ENCODE measurements at places on chromosomes 2 and 18. TPM values are rescaled to one million over a fixed set of nuclear protein-coding genes. Genes with fewer than 3 reads are reported as not detected.

SLC66A2 gene
- total RNA-seq, result 84.3 TPM

TEKT4 gene
- not detected for total RNA-seq

KIF1A gene
- 2.9 TPM for total RNA-seq

DYNAP gene
- not detected for total RNA-seq

UGT1A8 gene
- total RNA-seq, result not detected

RMND5A gene
- 40.6 TPM for total RNA-seq

GCG gene
- total RNA-seq, result not detected

TMEFF2 gene
- not detected for total RNA-seq

- DNase-seq, result no peak
Observed at GRCh38 chr2:23916727-23917405, 10.1 kb downstream of the ATAD2B start.

GRCh38 chr2:43313642-43314017 is 87.2 kb upstream of the ZFP36L2 start:
- DNase-seq, result no peak

- no peak for DNase-seq
Observed at GRCh38 chr18:74333091-74333490, 17.5 kb downstream of the C18orf63 start.

DNA sequence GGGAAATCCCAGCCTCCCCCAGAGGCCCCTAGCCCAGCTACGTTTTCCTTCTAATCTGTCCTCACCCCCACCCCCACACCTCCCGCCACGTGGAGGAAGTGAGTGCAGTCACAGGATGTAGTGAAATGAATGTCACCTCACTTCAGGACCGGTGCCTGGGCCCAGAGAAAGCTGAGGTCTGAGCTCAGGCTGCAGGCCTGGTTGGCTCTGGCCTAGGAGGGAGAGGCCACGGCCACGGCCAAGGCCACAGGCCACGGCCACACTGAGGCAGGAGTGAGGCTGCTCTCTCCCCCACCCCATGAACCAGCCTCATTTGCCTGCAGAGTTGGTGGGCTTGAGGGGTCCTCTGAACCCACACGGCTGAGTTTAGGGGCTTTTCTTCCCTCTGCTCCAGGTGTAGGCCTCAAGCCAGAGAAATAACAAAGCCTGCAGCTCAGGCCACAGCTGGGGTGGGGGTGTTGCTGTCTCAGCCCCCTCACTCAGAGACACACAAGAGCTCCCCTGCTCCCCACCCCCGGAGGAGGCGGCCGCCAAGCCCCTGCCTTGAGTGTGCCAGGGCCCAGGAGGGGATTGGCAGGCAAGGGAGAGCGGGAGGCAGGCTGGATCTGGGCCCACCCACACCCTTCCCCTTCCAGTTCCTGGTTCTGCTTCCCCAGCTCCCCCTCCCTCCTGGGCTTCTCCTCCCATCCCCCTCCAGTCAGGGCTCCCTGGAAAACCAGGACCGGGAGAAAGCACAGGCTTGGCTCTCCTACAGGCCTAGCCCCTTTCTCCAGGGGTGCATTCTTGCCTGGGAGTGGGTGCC is 27.0 kb downstream of the DNMT3A start:
- no peak for DNase-seq

- DNase-seq, result no peak
Observed at GRCh38 chr2:159907909-159908308, 109.9 kb upstream of the CD302 start.

- no peak for DNase-seq
Observed at GRCh38 chr18:6672821-6673308, 56.7 kb upstream of the ARHGAP28 start.

DNA sequence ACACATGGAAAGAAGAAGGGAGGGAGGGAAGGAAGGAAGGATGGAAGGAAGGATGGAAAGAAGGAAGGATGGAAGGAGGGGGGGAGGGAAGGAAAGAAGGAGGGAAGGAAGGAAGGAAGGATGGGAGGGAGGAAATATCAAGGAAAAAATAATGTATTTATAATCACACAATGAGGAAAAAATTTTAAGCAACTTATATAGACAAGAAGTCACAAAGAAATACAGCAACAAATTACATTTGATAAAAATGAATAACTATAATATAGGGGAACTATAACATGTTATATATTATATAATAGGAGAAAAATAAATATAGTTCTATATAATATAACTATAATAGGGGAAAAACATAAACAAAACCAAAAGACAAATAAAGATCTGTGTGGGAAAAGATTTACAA is 441.8 kb downstream of the LRATD1 start:
- no peak for DNase-seq

Data from suprapubic skin (tissue), 4 donors.